ENCODE measurements at places on chromosomes 2 and 18.

DNA sequence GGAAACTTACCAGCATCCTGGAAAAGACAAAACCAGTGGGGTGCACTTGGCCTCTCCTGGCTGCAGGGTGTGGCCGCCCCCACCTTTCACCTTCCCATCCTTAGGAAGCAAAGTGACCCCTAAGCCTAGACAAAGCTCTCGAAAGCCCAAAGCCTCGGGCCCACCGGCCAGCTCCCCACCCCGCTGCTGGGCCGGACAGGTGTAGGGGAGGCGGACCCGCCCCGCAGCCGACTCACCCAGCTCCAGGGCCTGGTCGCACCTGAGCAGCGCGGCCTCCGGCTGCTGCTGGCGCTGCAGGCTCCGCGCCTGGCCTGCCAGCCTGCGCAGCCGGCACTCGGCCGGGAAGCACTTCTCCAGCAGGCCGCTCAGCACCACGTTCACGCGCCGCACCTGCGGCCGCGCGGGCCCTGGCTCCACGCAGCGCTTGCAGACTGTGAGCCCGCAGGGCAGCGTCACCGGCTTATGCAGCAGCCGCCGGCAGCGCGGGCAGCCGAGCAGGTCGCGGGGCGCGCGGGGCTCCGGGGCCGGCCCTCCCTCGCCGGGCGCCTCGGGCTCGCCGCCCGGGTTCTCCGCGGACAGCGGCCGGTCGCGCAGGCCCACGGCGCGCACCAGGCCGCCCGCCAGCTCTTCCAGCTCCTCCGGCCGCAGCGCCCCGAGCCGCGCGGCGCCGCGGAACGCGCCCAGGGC is 979 bp downstream of the LONRF2 start:
- no peak for DNase-seq

DNA sequence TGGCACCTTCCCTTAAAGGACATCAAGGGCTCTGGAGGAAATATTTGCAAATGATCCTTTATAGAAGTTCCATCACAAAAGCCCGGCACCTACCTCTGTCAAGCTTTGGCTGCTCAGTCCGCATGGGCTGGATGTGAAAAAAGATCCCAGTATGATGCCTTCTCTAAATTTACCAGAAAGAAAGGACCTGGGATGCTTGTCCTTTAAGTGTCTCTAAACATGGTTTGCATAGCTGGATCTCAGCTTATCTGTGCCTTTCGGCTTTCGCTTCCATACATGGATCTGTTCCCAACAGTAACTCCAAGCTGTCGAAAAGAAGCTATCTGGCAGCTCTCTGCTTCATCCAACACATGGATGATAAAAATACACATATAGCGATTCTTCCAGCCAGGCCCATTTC is 60.4 kb upstream of the SLC8A1 start:
- DNase-seq, result no peak

- DNase-seq, result no peak
Measured at GRCh38 chr18:11859903-11860407, 8.7 kb downstream of the CHMP1B start.

DNA sequence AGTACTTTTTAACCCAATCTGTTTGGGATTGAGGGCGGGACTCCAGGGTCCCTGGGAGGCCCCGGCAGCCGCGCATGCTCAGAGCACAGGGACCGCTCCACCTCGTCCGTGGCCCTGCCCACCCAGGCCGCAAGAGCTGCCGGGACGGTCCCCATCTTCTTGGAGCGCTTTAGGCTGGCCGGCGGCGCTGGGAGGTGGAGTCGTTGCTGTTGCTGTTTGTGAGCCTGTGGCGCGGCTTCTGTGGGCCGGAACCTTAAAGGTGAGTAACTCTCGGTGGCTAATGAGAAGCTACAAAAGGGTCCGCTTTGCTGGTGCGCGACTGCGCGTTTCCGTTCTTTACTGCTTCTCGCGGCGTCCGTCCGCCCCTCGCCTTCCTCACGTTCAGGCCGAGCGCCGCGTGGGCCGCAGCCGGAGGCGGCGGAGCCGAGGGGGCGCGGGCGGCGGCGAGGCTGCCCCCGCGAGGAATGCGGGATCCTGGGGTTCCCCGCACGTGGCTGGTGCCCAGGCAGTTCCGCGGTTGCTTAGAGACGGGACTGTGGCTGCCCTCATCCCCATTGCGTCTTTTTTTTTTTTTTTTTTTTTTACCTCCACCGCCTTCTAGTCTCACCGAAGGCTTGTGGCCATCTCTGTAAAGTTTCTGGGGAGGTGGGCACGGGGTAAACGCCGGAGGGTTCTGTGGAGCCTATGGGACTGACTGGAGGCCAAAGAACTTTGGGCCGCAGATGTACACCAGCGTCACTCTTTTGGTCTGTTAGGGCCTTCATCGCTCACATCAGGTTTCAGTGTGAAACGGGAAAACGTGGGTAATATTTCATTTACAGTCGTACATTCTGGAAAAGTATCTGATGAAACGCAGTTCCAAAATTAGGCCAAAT is at the start of gene SSB:
Gene SSB, plus strand, starts transcription at position 154 of the 875 bp plus-strand sequence. CDS start 2,090 bp downstream, outside the sequence.
- DNase-seq, result peak; percentile 97

DNA sequence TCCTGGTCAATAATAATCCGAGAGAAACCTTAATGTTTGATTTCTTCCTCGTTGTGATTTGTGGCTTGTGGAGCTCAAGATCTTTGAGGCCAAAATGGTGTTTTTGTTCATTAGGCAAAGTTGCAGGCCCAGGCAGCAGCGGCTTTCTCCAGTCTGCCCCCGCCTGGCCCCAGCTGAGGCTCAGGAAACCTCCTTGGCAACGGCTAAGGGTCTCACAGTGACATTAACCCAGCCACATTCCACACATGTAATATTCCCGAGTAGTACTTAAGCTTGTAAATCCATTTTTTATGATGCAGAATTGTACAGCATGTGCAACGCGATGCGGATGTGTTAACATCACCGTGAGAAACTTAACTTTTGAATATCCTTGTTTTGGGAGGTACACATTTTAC is 200.1 kb downstream of the BCL11A start:
- DNase-seq, result no peak

- DNase-seq, result no peak
Measured at GRCh38 chr2:221360312-221360711, 211.8 kb downstream of the EPHA4 start.

DNA sequence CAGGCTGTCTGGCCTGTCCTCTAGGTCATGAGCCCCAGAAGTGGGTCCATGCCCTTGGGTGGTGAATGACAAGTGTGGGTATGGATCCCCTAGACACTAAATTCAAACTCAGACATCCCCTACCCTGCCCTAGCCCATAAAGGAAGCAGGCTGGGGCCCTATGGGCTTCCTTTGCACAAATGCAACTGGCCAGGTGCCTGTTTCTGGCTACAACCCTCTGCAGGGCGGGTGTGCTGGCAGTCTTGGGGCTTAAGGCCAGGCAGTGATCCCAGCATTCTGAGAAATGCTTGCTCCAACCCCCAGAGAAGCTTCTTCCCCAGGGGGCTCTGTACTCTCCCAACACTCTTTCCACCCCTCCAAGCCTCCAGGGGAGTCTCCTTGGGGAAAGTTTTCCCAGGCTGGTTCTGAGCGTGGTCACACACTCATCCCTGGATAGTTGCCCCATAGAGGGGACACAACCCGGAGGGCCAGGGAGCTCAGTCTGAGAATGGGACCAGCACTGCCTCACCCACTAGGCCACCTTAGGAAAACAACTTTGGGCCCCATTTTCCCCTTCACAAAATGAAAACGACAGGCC is 16.6 kb upstream of the ASPRV1 start:
- DNase-seq, result no peak

DNA sequence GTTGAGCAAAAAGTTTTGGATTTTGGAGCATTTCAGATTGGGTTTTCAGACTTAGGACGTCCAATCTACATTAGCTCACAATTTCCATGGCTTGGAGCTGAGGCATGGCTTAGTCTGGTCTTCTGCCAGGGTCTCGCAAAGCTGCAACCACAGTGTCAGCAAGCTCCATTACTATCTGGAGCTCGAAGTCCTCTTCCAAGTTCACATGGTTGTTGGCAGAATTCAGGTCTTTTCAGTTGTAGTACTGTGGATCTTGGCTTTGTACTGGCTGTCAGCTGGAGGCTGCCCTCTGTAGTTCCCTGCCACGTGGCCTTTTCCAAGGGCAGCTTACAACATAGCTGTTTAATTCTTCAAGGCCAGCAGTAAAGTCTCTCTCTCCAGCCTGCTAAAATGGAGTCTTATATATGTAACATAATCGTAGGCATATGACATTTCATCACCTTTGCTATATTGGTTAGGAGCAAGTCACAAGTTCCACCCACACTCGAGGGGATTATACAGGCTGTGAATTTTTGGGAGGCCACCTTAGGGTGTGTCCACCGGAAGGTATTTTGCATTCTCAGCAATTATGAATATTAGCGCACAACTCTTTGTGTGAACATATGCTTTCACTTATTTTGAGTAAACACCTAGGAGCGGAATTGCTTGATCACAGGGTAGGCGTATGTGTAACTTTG is 41.5 kb upstream of the EPC2 start:
- DNase-seq, result no peak

GRCh38 chr2:149656996-149657395 is 69.4 kb upstream of the MMADHC start:
- no peak for DNase-seq

GRCh38 chr18:3982541-3982940 is 472.6 kb downstream of the DLGAP1 start:
- no peak for DNase-seq

DNA sequence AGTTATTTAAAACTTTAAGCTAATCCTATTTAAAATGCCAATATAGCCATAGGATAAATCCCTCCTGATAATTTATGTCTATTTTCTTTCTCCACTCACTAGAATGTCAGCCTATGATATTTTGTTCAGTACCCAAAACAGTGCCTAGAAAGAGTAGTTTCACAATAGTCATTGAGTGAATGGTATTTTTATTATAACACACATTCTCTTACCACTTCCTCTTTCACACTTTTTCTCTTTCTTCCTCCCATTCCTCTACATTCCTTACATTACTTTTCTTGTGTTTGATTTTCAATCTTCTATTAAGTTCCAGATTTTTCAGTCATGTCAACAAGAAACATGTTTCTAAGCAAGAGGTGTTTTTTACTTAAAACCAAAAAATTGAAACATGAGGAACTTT is 327.6 kb upstream of the UBE2E3 start:
- no peak for DNase-seq

DNA sequence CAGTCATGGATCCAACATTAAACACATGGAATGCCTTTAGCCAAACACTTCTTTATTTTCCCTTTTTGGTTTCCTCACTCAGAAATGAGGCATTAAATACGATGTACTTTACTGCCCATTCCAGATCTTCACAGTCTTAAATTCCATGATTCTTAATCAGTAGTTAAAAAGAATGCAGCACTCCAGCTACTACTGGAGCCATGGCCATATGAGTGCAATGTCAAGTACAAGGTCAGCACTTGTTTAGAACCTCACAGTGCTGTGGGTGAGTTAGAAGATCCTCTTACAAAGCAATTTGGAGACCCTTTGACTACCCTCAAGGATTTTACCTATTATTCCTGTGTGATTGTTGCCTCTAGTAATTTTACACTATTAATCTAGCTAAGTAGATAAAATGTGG is 550.3 kb upstream of the LRRTM1 start:
- no peak for DNase-seq

GRCh38 chr2:54949431-54949830 is 100.8 kb downstream of the RTN4 start:
- DNase-seq, result no peak

DNA sequence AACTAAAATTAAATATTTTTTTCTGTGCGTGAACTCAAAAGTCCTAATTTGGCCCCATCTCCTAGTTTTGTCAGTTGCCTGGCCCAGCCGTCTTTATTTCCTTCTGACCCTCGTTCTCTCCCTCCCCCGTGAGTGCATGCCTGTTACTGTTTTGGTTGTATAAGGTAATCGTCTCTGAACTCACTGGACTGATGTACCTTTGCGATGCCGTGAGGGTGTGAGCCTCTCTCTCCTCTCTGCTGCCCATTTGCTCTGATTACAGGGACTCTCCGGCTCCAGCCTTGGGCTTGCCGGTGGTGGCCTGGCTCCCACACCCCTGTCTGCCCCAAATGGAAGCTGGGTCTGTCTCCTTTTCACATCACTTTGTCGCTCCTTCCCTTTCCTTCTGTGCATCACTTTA is 66.5 kb upstream of the RBM44 start:
- no peak for DNase-seq

GRCh38 chr2:71689393-71689792 is 236.0 kb downstream of the DYSF start:
- no peak for DNase-seq

- DNase-seq, result no peak
Measured at GRCh38 chr2:99640635-99641151, 150.9 kb upstream of the REV1 start.

- no peak for DNase-seq
Measured at GRCh38 chr2:141362311-141362710, 768.5 kb downstream of the LRP1B start.

DNA sequence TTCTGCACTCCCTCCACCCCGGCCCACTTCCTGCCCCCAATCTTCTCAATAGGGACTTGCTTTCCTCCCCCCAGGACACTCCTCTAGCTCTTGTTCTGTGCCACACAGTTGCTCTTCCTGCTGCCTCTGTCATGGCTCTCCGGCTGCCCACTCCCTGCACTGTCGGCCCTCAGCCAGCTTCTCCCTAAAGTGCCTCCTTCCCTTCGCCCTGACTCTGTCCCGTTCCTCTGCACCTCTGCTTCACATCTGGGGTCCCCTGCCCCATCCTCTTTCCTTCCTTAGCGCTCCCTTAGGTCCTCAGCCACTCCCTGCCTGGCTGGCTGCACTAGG is 132.1 kb downstream of the CABLES1 start:
- no peak for DNase-seq

DNA sequence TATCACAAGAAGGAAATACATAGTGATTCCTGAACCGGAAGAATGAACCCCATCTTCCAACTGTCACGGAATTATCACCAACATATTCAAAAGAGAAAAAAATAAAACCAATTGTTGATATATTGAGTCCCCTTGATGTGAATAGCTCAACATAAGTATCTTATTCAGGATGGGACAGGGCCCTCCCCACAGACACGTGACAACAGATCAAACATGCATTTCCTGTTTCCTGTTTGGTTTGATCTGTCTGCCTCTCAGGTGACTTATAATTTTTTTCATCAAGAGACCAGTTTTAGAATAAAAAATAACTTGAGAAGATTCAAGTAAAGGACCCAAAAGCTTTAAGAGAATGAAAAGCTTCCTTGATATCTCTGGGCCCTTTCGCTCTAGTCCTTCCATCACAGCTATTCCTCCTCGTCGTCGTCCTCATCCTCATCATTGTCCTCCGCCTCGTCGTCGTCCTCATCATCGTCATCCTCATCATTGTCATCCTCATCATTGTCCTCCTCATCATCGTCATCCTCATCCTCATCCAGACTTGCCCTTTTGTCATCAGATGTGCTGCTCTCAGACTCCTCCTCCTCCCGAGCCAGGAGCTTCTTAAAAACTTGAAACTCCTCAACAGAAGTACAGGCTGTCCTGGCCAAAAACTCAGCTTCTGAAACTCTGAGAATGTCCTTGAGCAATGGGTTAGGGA is 6.3 kb downstream of the MTERF4 start:
- peak; percentile 14 for DNase-seq

- DNase-seq, result no peak
Measured at GRCh38 chr2:157318884-157319283, 6.7 kb downstream of the ERMN start.

- no peak for DNase-seq
Measured at GRCh38 chr2:100546469-100546868, 16.3 kb upstream of the PDCL3 start.

Measured in stimulated activated naive CD4-positive, alpha-beta T cell treated with Interleukin-2 at 50 U/mL for 16 hours (primary cell).